ENCODE measurements at places on chromosomes 1 and 21.

- peak; percentile 86 for DNase-seq
Measured at GRCh38 chr1:112803906-112804762, 89.0 kb upstream of the PPM1J start.

DNA sequence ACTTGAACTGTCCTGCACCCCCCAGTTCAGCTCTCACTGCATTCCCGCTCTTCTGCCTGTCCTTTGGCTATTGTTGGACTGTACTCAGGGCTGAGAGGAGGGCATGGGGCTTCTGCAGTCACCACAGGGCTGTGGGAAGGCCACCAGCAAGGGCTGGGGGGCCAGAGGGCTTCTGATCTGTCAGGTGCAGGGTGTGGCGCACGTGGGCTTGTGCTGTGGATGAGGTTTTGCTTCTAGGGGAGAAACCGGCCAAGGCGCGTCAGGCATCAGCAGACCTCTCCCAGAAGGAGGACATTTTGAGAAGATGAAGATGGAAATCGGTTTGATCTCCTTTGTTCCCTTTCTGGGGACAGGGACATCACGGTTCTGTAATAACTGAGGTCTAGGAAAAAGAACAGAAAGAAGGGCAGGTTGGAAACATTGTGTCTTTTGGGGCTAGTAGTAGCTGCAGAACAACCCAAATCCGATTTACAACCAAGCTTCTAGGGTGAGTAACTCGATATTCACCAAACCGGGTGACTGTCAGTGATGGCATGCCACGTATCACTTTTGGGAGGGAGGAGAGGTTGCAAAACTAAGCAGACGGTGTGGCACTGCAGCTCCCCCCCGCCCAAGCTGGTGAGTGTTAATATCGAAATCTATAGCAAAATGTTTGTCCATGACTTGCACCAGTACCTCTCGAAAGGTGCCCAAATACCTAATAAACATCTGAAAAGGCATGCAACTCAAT lies 40.9 kb downstream of the AGPAT3 start:
- DNase-seq = no peak

- DNase-seq = no peak
Measured at GRCh38 chr1:199995096-199995685, 32.3 kb upstream of the NR5A2 start.

DNA sequence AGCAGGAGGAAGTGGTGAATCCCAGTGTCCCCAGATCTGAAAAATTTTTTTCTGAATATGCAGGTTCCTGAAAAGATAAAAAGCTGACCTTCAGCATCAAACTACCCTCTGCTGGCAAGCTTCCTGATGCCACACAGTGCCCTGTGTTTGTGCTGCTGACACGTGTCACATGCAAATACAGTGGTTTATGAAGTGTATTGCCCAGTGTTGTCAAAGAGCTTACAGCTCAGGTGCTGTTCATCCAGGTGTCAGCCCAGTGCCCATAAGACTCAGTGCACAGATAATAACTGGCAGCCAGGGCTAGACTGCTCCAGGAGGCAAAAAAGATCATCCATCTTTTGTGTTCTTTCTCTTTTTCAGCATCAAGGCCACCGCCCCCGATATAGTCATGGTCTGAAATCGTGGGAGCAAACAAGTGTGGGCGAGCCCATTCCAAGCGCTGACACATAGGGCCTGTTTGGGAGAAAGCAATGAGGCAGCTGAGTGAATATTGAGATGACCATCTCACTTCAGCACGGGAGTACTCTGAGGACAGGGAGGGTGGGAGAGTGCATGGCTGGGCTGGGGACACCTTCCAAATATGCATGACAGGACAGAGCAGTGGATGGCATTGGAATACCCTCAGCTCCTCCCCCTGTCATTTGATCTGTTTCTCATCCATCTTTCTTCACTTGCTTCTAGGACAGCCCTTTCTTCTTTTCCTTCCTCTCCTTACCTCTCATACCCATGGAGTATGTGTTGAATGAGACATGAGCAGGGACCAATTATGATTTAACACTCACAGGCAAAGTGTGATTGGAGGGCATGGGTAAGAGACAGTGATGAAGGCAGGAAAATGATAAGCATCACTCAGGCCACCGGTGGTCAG lies 6.4 kb upstream of the KCNK1 start:
- no peak for DNase-seq
